Natural killer cell treated with Interleukin-12 subunit alpha and Interleukin-12 subunit beta and Interleukin-15 and Interleukin-18, amount 100 ng/mL, for 72 hours (primary cell): ENCODE measurements at places on chromosomes 11 and 22. TPM values are rescaled to one million over a fixed set of nuclear protein-coding genes. Genes with fewer than 3 reads are reported as not detected.

MS4A14 gene
- total RNA-seq, result 0.14 TPM

USP2 gene
- not detected for total RNA-seq

CCDC116 gene
- 2.0 TPM for total RNA-seq

OR5P2 gene
- not detected for total RNA-seq

OR10D3 gene
- not detected for total RNA-seq

OR51B4 gene
- not detected for total RNA-seq

SLCO2B1 gene
- not detected for total RNA-seq

SYT12 gene
- not detected for total RNA-seq

SMIM35 gene
- not detected for total RNA-seq

FOSL1 gene
- 18.1 TPM for total RNA-seq

VWCE gene
- total RNA-seq, result 3.3 TPM

ART1 gene
- not detected for total RNA-seq

DGAT2 gene
- 1.00 TPM for total RNA-seq

CSF2RB gene
- total RNA-seq, result 5.0 TPM

MCAT gene
- total RNA-seq, result 11.6 TPM

C2CD2L gene
- total RNA-seq, result 58.4 TPM

BLID gene
- not detected for total RNA-seq

CNGA4 gene
- not detected for total RNA-seq

OR4A16 gene
- total RNA-seq, result not detected
